ENCODE measurements at places on chromosomes 3 and 15. TPM values are rescaled to one million over a fixed set of nuclear protein-coding genes. Genes with fewer than 3 reads are reported as not detected.

Gene AADACL2
- not detected for total RNA-seq

Gene FAM43A
- 13.0 TPM for total RNA-seq

Gene ACTC1
- total RNA-seq = not detected

Gene NR1I2
- total RNA-seq = not detected

Gene B3GNT5
- total RNA-seq = 17.0 TPM

Gene CLEC3B
- not detected for total RNA-seq

Gene GRIP2
- not detected for total RNA-seq

Gene TFDP2
- 19.7 TPM for total RNA-seq

Gene CXCR6
- total RNA-seq = 27.9 TPM

DNA sequence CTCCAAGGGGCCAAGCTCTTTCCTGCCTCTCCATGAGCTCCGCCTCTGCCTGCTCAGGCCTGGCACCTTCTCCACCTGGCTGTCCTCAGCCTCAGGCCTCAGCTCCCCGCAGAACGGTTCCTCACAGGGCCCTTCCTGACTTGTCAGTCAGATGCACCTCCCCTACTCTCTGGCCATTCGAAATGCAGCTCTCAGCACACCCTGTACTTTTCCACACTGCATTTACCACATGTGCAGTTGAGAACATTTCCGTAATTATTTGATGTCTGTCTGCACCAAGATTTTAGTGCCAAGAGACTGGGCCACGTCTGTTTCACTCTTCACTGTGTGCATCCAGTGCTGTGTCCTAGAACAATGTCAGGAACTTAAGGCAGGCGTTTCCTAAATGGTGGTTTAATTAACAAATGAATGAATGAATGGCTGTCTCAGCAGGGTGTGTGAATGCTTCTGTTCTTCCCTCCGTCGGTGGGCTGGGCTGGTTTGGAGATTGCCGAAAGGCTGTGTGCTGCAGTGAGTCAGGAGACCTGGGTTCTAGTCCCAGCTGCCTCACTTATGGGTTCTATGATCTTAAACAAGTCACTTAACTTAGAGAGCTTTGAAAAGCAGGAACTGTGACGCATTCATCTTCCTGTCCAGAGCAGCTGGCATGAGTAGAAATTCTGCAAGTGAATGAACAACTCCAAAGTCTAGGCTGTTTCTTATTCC, 5.4 kb downstream of the MUC4 start:
- no peak for DNase-seq

GRCh38 chr3:56772952-56773938, 28.5 kb downstream of the ARHGEF3 start:
- DNase-seq = no peak

- no peak for DNase-seq
Observed at GRCh38 chr3:141323936-141324704, 44.2 kb upstream of the ZBTB38 start.

- no peak for DNase-seq
Observed at GRCh38 chr3:133833267-133833666, 27.7 kb downstream of the SRPRB start.

GRCh38 chr3:175386630-175387029, 527.5 kb downstream of the NAALADL2 start:
- no peak for DNase-seq

DNA sequence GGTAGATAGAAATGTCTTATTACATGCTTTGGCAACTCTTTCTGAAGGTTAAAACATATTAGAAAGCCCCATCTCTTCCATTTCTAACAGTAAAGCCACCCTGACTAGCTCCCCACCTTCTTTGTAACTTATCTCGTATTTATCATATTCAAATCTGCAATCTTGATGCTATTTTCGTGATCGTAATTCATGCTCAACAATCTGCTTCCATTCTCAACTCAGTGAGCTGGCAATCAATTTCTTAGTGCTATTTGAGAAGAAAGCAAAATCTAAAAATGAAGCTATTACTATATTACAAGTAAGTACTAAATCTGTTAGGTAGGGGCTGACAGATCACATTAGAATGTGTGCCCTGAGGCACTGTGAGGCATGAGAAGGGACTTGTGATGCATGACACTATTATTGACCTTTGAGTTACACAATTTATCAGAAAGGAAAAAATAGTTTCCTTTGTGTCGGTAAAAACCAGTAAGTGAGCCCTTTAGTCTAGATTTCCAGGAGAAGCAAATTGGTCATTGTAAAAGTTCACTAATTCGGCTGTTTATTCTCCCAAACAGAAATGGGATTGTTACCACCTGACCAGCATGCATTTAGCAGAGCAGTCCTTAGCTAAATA, 379.7 kb upstream of the CNTN6 start:
- no peak for DNase-seq

DNA sequence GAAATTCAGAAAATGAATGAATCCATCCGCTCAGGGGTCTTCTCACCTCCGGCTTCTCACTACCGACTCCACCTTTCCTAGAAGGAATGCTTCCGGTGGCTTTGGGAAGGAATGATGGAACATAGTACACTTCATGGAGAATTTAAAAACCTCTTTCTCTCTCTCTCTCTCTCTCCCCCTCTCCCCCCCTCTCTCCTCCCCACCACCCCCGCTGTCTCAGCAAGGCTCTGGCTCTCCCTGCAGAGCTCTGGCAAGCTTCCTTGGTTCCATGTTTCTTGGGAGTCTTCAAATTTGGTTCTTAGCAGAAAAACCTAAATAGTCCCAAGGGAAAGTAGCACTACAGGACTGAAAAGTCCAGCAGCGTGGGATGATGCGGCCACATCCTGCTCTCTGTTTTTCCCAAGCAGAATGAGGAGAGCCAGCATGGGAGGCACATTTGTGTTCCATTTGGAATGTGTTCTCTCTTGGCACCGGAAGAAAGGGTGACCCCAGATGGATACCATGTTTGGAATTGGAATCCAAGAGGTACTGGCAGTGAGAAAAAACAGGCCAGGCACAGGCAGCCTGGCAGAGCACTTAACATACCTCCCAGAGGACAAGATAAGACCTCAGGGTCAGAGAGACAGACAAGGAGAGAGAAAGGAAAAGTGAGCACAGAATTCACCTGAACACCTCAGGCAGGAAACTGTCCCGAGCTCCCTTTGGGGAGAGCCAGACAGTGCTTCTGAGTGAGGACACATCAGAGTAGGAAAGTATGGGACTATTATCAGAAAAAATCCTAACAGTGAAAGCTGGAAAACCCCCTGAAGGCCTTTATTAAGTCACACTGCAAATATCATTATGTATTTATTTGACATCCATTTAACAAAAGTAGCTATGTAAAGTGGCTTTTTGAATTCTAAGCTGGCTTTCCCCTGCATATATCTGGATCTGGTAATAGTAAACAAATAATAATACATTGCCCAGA, at the start of gene POPDC2:
Gene POPDC2 (minus strand): TSS at position 116 of the 967 bp plus-strand sequence. CDS start 166 bp downstream, outside the sequence.
- DNase-seq = no peak

GRCh38 chr3:174202561-174202960, 656.6 kb upstream of the NAALADL2 start:
- no peak for DNase-seq

GRCh38 chr3:30401971-30402370, 204.4 kb upstream of the TGFBR2 start:
- DNase-seq = no peak

GRCh38 chr15:80183306-80183705, 30.5 kb downstream of the FAH start:
- DNase-seq = no peak

DNA sequence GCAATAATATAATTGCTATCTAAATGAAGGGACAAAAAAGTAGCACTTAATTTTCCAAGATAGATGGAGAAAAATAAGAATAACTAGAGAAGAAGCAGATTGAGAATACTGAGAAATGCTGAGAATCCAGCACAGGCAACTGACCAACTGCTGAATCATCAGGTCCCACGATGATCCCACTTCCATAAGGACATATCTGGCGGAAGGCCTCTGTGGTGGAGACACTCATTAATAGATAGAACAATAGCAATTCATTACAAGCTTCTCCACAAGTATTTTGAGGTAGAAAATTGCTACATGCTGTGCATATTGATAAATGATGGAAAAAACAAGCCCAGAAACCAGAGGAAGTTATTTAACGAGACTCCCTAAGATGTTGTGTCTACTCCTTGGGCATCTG, 105.9 kb downstream of the DUT start:
- DNase-seq = no peak

DNA sequence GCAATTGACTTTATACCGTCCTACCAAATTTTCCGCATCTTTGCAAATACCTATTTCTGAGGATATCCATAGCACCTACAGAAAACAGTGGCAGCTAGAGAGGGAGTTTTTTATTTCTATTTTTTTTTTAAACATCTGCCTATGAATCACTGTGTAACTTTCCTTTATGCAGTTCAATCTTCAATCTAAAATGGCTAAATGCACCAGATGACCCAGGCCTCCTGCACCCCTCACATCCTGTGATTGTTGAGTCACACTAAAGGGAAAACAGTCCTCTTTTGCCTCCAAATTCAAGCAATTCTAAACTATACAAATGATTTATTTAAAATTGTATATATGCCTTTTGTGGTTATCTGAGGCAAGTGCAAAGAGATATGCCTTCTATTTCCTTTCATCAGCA, 20.1 kb upstream of the BCL6 start:
- no peak for DNase-seq

- no peak for DNase-seq
Observed at GRCh38 chr15:28269097-28269496, 52.9 kb downstream of the HERC2 start.

DNA sequence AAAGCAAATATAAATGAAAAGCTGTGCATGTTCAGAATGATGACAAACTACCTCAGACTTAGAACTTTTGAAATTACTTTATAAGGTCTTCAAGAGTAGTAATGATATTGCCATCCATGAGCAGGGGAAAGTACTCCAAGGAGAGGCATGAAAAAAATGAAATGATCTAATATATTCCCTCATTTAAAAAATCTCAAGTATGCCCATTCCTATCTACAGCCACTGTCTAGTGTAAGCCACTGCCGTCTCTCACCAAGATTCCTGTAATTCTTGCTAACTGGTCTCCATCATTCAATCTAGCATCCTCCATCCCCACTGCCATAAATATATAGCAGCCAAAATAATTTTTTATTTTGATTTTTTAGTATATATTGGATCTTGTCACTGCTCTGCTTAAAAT, 258.8 kb downstream of the PLOD2 start:
- no peak for DNase-seq

- no peak for DNase-seq
Observed at GRCh38 chr15:40481341-40482074, 10.7 kb downstream of the CHST14 start.

- DNase-seq = no peak
Observed at GRCh38 chr3:14921811-14922705, 25.3 kb upstream of the NR2C2 start.

DNA sequence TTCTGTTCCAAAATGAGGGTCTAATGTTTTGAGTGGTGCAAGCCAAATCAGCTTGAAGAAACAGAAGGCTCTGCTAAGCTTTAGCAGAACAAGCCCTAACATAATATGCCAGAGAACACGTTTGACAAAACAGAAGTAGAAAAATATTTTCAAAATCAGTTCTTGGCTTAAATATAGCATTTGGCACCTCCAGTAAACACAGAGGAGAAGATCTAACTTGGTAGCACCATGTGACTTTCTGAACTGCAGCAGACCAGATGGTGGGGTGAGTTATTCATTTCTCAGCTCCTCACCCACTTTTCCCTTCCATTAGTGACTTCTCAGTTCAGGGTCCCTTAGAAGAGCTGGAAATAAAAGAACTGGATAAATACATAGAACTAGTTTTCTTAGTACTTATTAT, 395.8 kb downstream of the MAGI1 start:
- no peak for DNase-seq

- no peak for DNase-seq
Observed at GRCh38 chr3:102090721-102091045, 241.4 kb downstream of the NFKBIZ start.

DNA sequence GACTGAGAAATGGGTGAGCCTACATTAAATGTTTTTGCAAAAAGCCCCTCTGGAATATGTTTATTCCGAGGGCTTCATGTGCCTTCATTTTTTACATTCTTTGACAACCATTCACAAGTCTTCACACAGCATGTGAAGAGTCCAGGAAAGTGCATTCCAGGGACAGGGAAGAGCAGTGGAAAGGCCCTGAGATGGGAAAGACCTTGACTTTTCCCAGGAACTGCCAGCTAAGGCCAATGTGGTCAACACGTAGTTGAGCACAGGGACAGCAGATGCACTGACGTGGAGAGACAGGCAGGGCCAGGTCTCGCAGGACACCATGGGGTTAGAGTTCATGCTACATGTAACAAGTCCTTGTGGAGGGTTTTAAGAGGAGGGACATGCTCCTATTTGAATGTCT, 21.7 kb downstream of the SSR3 start:
- DNase-seq = no peak

DNA sequence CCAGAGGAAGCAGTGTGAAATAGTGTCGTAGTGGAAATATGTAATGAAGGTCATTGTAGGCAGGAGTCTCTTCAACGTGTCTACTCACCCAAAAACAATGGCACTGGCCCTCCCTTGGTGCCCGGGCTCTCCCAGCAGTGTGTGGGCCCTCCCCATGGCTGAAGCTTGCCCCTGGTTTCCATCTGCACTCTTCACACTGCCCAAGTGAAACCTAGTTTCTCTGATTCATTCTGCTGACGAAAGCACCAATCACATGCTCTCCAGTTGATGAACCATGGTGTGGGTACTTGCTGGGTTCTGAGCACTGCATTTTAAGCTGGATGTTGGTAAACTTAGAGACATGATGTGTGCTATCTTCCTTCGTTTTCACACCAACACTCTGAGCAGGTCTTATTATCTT, 61.0 kb upstream of the AGBL1 start:
- no peak for DNase-seq

DNA sequence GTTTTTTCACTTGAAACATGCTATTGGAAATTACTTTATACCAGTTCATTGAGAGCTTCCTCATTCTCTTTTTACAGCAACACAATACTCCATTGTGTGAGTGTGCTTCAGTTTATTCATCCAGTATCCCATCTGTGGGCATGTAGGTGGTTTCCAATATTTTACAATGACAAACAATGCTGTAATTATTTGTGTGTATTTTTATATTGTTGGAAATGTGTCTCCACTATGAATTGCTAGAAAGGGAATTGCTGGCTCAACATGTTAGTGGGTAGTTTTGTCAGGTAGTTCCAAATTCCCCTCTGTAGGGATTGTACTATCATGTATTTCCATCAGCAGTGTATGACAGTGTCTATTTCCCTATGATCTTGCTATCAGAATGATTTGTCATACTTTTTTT, 65.8 kb upstream of the MAGI1 start:
- DNase-seq = no peak

- DNase-seq = no peak
Observed at GRCh38 chr15:60464836-60465630, 13.9 kb downstream of the ICE2 start.

DNA sequence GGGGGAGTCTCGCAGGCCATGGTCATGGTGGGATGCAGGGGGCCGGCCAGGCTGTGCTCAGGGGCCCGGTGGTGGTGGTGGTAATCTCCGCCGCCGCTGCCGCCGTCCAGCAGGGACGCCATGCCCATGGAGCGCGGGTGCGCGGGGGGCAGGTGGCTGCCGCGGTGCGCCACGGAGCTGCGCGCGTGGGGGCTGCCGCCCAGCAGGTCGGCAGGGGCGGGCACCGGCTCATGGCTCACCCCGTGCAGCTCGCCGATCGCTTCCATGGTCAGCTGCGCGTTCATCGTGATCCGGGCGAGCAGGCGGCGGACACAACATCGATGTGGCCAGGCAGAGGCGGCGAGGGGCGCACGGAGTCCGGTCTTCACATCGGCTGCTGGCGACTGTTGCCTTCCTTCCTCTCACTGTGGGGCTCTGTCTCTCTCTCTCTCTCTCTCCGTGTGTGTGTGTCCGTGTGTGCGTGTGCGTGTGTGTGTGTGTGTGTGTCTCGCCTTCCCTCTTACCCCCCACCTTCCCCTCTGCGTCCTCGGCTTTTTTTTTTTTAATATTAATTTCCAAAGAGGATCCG, 451 bp downstream of the ONECUT1 start:
- no peak for DNase-seq
